ENCODE measurements at places on chromosomes 2 and 18. TPM values are rescaled to one million over a fixed set of nuclear protein-coding genes. Genes with fewer than 3 reads are reported as not detected.

Gene UGT1A3
- not detected for total RNA-seq

Gene KIF3C
- 3.9 TPM for total RNA-seq

- DNase-seq, result no peak
Measured at GRCh38 chr2:113253453-113253852, 25.3 kb downstream of the PAX8 start.

- DNase-seq, result no peak
Measured at GRCh38 chr2:86189782-86190416, 5.4 kb downstream of the IMMT start.

DNA sequence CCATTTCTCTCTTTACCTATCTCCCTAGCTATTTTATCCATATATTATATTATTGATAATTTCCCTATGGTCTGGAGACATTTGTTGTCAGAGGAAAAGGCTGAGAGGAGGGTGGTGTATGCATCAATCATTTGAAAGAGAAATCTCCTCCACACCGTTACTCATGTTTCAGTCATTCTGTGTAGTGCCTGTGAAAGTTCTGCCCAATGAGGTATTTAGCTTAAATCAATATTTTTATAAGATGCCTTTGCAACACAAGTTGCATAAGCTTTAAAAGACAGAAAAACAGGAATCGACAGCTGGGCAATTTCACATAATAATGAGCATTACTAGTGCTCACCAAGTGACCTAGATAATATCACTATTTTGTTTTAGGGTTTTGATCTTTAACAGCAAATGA, 363.7 kb upstream of the FSIP2 start:
- no peak for DNase-seq

- DNase-seq, result peak; percentile 14
Measured at GRCh38 chr2:238563551-238563950, 136.8 kb downstream of the ASB1 start.

DNA sequence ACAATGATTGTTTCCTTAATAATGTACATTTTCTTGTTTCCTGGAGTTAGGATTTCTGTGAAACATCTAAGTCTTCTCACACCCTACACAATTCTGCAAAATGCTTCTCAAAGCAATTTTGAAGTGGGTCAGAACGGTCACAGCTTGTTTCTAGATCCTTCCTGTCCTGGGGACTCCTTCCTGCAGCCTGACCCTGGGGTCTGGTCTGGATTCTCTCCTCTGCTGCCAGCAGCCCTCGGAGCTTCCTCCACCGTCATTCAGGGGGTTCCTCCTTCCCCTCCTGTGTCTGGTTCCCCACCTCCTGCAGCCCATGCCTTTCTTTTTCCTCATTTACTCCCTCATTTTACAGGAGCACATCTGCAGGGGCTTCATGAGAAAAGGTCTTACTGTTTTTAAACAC, 322.1 kb downstream of the AGPS start:
- DNase-seq, result no peak

- no peak for DNase-seq
Measured at GRCh38 chr2:82199493-82199852, 1894.9 kb upstream of the LRRTM1 start.
